ENCODE measurements at places on chromosomes 13 and 19.

GRCh38 chr13:113041293-113041690, 64.3 kb upstream of the F7 start:
- ATAC-seq, result no peak

GRCh38 chr19:11177592-11177991, 19.8 kb downstream of the KANK2 start:
- no peak for ATAC-seq

DNA sequence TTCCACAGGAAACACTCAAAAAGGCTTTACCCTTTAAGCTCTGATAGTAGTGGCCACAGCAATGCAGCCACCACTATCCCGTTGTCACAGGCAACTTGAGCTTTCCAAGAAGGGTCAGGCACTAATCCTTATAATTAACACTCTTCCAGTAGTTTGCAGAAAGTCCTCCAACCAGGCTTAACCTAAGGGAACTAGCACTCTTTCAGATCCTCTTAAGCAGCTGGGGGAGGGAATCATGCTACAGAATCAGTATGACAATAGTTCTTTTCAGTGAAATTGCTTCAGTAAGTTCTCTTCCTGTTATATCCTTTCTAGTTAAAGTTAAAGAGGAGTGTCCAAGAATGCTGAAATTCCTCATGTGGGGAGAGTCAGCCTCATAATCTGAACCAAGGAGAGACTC, 82.2 kb downstream of the TNFSF11 start:
- ATAC-seq, result no peak

DNA sequence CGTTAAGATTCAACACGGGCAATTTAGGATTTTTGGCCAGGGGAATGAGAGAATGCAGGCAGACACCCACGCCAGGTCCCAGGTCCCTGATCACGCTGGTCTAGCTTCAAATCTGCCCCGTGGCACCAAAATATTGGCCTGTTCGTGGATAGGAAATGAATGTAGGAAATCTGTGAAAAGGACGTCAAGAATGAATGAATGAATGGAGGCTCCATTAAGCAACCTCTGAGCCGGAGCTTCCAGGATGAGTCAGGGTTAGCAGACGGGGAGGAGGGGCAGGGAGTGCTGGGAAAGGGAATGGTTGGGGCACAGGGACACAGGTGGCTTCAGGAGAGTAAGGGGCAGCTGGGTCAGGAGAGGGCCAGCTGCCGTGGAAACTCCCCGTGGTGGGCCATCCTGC, 4.2 kb downstream of the SULT2B1 start:
- no peak for ATAC-seq

DNA sequence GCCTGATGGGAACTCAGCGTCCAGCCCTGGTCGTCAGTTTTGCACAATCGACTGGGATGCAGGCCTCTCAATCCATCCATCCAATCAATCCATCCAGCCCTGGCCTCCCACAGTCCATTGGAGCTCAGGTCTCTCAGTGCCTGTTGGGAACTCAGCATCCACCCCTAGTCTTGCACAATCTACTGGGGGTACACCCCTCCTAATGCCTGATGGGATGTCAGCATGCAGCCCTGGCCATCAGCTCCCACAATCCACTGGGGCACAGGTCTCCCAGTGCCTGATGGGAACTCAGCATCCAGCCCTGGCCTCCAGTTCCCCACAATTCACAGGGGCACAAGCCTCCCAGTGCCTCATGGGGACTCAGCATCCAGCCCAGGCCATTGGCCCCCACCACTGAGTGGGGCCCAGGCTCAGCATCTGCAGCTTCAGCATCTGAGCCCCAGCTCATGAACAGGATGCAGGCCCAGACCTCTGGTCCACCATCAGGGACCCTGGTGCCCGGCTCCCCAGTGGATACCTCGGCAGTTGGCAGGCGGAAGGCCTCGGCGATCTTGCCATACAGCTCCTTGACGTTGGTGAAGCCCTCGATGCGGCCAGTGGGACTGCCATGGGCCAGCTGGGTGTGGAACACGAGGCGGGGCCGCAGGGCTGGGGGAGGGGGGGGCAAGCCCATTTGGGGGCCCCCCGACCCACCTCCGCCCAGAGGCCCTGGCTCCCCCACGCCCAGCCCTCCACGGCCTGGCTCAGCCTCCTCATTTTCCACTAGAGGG, 7.2 kb upstream of the PTGER1 start:
- no peak for ATAC-seq

DNA sequence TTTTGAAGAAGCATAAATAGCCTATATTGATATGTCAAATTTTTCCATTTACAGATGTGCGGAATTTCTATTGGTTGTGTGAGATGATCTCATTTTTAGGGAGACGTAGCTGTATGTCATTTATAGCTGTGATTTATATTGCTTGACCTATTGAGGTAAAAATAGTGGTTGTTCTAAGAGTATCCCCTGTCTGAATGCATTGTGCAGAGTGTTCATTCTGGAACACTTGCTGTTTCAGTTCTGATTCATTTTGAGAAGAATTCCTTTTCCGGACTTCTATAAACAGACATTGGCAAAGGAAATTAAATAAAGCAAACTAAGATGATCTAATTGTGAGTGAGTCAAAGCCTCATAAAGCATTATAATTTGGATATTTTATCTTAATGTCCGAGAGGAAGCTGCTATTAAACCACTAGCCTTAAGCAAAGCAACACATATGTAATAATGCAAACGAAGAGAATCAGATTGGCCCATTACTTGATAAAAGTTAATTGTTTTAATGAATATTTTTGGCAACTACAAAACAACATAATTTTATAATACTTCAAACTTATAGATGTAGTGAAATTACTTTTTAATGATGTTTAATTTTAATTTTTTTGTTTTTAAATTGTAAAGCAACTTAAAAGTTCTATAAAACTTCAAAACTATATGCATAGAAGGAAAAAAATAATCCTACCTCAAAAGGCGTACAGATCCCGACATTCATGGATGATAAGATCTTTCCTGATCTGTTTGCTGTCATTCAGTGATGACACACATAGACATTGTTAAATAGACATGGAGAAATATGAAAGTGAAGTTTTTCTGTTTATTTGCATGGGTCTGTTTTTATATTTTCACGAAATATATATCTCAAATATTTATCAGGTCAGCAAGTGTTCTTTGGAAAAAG, 942.6 kb upstream of the SLC10A2 start:
- no peak for ATAC-seq

DNA sequence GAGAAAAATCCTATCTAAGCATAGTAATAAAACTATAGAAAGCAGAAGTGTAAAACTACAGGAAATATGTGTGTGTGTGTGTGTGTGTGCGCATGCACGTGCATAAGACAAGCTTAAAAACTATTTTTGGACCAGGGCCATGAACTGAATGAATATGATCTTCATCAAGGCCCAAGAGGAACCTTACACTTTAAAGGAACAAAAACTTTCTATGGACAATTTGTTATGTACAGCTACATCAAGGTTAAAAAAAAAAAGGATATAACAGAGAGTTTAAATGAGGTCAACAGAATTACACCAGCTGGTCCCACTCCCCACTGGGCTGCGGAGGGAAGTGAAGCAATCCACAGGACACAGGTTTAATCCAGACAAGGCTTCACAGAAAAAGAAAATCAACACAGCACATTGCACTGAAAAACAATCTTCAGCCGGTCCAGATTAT, 151.1 kb downstream of the LHFPL6 start:
- no peak for ATAC-seq

GRCh38 chr13:45084515-45084914, 35.8 kb upstream of the GTF2F2 start:
- no peak for ATAC-seq

DNA sequence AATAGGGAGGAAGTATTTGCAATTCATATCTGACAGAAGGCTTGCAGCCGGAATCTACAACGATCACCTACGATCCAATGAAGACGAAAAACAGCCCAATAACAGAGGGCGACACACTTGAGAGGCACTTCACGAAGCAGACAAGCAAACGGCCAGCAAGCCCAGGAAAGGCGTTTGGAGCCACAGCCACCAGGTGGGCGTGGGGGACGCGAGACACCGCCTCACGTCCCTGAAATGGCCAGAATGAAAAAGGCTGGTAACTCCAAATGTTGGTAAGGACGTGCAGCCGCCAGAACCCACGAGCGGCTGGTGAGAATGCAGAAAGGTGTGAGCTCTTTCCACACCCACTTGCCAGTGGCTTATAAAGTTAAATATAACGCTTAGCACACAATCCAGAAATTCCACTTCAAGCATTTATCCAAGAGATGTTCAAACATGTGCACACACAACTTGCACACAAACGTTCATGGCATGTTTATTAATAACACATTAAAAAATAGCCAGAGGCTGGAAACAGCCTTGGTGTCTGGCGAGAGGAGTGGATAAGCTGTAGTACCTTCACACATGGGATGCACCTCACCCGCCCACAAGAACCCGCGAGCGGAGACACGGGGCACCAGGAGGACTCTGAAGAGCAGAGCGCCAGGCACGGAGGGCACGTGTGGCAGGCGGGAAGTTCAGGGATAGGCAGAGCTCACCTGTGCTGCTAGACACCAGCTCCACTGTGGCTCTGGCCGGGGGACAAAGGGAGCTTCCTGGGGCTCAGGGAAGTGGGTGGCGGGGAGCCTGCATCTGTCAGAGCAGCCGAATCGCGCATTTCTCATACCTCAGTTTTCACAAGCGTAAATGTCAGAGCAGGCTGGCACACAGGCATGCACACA, 89.3 kb downstream of the SPACA7 start:
- ATAC-seq, result no peak

- no peak for ATAC-seq
Observed at GRCh38 chr13:23509781-23510543, 60.2 kb upstream of the TNFRSF19 start.

DNA sequence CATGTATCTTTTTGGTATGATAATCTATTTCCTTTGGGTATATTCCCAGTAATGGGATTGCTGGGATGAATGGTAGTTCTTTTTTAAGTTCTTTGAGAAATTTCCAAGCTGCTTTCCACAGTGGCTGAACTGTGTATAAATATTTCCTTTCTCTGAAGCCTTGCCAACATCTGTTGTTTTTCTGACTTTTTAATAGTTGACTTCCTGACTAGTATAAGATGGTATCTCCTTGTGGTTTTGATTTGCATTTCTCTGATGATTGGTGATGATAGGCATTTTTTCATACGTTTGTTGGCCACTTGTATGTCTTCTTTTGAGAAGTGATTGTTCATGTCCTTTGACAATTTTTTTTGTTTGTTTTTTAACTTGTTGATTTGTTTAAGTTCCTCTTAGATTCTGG, 61.6 kb upstream of the PCDH17 start:
- ATAC-seq, result no peak

- no peak for ATAC-seq
Observed at GRCh38 chr13:37139356-37139755, 33.9 kb upstream of the CSNK1A1L start.

DNA sequence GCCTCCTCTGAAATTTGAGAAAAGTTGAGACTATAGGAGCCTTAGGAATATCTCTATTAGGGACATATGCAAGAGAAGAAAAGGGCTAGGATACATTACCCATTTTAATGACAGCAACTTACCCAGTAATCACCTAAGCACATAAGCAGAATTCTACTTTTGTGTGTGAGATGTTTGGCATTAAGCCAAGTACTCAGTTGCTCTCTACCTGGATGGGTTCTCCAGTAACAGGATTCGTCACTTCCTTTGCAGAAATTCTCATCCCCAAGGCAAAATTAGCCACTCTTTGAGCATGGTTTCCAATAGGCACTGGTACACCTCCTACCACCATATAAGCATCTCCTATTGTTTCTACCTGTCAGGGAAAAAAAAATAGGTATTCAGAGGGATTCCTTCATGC, 95.1 kb downstream of the C13orf42 start:
- no peak for ATAC-seq

GRCh38 chr19:46206176-46206575, 23.4 kb upstream of the IGFL1 start:
- ATAC-seq, result no peak

- peak; percentile 44 for ATAC-seq
Observed at GRCh38 chr19:12838182-12838885, at the start of gene MAST1. Gene MAST1, plus strand, starts transcription at chr19:12838515. Its CDS starts 58 bp downstream, at chr19:12838573.

- ATAC-seq, result no peak
Observed at GRCh38 chr19:52270266-52270885, 989 bp downstream of the ZNF766 start.

GRCh38 chr19:54179921-54180461, 7.0 kb upstream of the TMC4 start:
- ATAC-seq, result no peak

- no peak for ATAC-seq
Observed at GRCh38 chr13:33206945-33207614, 78.5 kb downstream of the STARD13 start.

DNA sequence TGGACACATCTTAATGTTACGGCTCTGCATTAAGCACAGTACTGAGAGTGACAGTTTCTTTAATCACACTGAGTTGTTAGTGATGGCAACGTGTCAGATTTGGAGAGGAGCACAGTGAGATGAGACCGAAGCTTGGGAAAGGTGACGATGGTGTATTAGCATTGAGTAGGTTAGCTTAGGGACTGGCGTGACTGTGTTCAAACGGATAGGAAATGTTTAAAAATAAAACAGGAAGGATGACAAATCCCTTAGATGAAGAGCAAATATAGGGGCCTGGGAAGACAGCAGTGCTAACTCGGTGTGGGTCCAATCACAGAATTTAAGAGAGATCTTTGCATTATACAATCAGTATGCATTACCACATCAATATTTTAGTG, 384.3 kb downstream of the HS6ST3 start:
- no peak for ATAC-seq
